ENCODE measurements at places on chromosomes 1 and 21.

GRCh38 chr1:6117624-6118023, 62.5 kb downstream of the CHD5 start:
- no peak for DNase-seq

GRCh38 chr1:3852711-3853485, 4.1 kb downstream of the CEP104 start:
- DNase-seq, result no peak

- no peak for DNase-seq
Observed at GRCh38 chr1:26857473-26858060, 5.4 kb upstream of the SFN start.

DNA sequence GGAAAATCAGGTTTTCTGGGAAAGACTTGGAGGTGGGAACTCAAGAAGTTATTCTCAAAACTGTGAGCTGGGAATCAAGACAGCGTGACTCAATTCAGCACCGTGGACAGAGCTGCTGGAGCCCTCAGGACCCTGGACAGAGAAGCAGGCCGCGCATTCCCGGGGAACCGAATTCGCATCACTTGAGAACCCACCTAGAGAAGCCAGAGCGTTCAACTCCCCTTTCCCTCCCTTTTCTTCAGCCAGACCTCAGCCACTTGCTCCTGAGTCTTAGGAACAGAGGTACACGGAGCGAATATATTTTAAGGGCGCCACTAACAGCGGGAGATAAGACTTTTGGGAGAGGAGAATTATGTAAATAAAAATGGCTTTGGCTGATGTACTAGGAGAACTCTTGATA, 2.0 kb upstream of the LIN28A start:
- peak; percentile 88 for DNase-seq

GRCh38 chr1:155008015-155008941, 5.7 kb downstream of the ZBTB7B start:
- DNase-seq, result no peak

GRCh38 chr1:239912471-239912870, 179.2 kb upstream of the FMN2 start:
- DNase-seq, result peak; percentile 72

GRCh38 chr1:116697548-116698243, 30.2 kb upstream of the IGSF3 start:
- DNase-seq, result no peak

- DNase-seq, result no peak
Observed at GRCh38 chr1:100532645-100533044, 5.3 kb upstream of the GPR88 start.

DNA sequence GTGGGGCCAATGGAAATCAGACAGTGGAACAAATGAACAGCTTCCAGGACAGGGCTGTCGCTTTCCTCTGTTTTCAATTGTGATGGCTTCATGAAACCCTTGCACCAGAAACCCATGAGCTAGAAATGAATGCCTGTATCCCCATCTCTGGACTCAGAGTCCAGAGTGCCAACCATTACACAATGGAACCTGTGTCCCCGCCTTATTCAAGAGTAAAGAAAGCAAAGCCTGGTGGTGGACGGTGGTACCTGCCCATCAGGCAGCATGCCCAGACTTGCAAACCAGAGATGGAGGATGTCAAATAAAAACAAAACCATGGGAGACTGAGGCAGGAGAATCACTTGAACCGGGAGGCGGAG, 4.4 kb upstream of the CAPN2 start:
- DNase-seq, result no peak

DNA sequence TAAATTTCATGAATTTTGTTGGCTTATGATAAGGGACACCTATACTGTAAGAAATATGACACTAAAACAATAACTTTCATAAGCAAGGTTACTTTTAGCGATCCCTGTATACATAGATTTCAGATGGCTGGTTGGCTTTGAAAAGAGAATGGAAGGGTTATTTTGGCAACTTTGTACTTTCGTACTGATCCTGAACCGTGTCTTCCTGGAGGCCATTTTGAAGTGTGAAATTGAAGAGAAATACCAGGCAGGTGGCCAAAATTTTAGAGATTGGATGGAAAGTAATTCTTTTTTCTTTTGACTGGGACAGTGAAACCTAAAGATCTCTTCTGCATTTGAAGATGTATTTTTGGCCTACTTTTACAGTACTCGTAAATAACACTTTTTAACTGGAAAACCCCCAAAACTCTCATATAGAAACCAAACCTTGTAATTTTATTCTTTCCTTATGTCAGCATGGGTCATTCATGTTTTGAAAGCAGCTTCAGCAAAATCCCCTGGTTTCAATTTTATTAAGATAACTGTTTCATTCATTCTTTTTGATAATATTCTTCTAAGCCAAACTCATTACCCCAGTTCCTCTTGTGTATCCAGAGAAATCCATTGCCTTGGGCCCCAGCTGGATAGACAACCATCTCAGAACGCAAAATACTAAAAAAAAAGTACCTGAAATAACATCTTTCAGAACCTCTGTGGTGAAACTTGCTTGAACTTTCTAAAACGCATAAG, 38.4 kb upstream of the ZNF281 start:
- DNase-seq, result no peak

- DNase-seq, result no peak
Observed at GRCh38 chr21:16752475-16752857, 760.4 kb upstream of the CXADR start.

Measured in AG08395 (cell line).